ENCODE measurements at places on chromosomes 16 and 17. TPM values are rescaled to one million over a fixed set of nuclear protein-coding genes. Genes with fewer than 3 reads are reported as not detected.

DNA sequence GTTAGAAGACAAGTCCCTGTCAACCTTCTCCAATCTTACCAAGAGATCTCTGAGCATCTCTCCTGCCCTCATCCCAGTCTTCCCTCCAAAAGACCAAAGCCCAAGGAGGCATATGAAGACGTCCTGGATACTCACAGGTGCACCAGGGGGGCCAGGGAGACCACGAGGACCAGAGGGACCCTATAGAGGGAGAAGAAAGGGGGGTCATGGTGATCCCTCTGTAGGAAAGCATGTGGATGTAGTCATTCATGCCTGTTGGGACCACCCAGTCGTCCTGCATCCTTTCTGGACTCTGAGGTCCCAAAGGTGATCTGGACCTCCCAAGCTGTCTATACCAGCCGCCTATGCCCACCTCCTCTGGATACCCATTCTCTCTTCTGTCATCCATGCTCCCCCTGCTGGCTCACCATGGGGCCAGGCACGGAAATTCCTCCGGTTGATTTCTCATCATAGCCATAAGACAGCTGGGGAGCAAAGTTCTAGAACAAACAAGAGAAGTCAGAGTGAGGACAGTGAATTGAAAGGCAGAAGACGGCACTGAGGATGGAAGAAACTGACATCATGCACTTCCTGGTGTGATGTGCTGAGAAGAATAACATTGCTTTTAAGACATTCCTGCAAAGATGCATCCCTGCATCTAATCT lies 3.3 kb downstream of the COL1A1 start:
- H3K4me3 ChIP-seq = peak overlapping the region; percentile 49
- DNase-seq = peak; percentile 79
- H3K4me1 ChIP-seq = peaks cover 31% of the 10 kb centered on the region
- H3K27me3 ChIP-seq = no peaks in the 10 kb centered on the region

DNA sequence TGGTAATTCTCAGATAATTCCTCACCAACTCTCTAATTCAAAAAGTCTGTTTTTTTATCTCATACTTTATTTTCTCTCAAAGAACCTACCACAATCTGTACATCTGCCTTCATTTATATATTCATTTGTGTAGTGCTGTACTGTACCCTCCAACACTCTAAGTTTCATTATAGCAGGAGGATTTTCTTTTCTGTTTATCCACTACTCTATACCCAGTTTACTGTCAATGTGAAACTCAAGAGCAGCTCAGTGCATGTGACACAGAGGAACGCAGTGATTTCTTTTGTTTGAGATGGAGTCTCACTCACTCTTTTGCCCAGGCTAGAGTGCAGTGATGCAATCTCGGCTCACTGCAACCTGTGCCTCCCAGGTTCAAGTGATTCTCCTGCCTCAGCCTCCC lies 117.8 kb downstream of the ADAMTS18 start:
- H3K27me3 ChIP-seq = peaks cover 13% of the 10 kb centered on the region
- H3K27ac ChIP-seq = no peak overlapping the region
- H3K4me1 ChIP-seq = no peaks in the 10 kb centered on the region
- no peak overlapping the region for H3K4me3 ChIP-seq
- no peak for DNase-seq

GRCh38 chr16:48525201-48526057 lies 84.6 kb downstream of the N4BP1 start:
- H3K4me1 ChIP-seq = no peaks in the 10 kb centered on the region
- no peaks in the 10 kb centered on the region for H3K27me3 ChIP-seq
- no peak overlapping the region for H3K4me3 ChIP-seq
- no peak for DNase-seq

GRCh38 chr17:79051306-79051705 lies 23.3 kb upstream of the ENGASE start:
- H3K4me3 ChIP-seq = no peak overlapping the region
- H3K4me1 ChIP-seq = no peaks in the 10 kb centered on the region
- DNase-seq = no peak
- H3K27me3 ChIP-seq = no peaks in the 10 kb centered on the region

Gene NHLRC4
- total RNA-seq = not detected

DNA sequence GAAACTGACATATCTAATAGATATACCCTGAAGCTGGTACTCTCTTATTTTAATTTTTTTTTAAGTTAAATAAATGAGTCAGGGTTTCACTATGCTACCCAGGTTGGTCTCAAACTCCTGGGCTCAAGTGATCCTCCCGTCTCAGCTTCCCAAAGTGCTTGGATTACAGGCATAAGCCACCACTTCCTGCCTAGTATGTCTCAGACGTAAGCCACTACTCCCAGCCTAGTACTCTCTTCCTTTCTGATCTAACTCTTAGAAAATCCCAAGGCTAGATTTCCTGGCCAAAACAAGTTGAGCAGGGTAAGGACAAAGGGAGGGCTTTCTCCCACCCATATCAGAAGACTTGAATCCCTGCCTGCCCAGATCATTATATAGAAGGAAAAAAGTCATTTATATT lies 33.7 kb downstream of the HOXB1 start:
- H3K4me1 ChIP-seq = peaks cover 35% of the 10 kb centered on the region
- H3K36me3 ChIP-seq = no peaks in the 10 kb centered on the region
- H3K4me3 ChIP-seq = no peak overlapping the region
- H3K27ac ChIP-seq = no peak overlapping the region

DNA sequence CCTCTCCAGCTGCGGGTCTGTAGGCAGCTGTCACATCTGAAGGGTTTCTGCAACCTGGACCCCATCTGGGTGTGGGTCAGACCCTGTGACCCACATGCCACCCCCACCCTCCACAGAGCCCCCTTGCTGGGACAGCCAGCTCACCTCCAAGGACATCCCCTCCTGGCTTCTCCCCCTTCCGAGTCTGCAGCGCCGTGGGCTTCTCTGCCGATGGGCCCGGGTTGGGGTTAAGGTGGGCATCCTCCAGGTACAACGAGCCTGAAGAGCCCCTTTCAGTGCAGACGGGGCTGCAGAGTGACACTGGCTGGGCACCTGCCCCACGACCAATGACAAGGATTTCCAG lies 28.9 kb downstream of the OR1D5 start:
- peaks cover 59% of the 10 kb centered on the region for H3K36me3 ChIP-seq
- no peaks in the 10 kb centered on the region for H3K27me3 ChIP-seq
- H3K4me1 ChIP-seq = no peaks in the 10 kb centered on the region
- no peak overlapping the region for H3K27ac ChIP-seq

DNA sequence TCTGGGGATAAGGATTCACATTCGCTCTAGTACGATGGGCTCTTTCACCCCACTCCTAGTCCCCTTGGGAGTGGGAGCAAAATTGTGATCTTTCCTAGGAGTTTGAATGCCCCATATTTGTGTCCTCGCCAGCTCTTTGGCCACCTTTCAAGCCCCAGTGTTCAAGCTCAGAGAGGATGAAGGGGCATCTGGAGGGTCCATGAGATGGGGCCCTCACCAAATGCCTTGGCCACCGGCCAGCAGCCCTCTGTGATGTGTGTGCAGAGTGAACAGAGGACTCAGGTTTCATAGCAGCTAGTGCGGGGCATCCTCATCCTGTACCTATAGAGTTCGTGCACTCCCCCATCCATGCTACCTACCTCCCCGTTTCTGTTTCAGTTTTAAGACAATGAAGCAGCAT lies 140.6 kb downstream of the RAB11FIP4 start:
- H3K27me3 ChIP-seq = no peaks in the 10 kb centered on the region
- no peak overlapping the region for H3K4me3 ChIP-seq
- H3K4me1 ChIP-seq = no peaks in the 10 kb centered on the region
- no peak for DNase-seq
- H3K27ac ChIP-seq = no peak overlapping the region

Gene KIF2B
- not detected for total RNA-seq

DNA sequence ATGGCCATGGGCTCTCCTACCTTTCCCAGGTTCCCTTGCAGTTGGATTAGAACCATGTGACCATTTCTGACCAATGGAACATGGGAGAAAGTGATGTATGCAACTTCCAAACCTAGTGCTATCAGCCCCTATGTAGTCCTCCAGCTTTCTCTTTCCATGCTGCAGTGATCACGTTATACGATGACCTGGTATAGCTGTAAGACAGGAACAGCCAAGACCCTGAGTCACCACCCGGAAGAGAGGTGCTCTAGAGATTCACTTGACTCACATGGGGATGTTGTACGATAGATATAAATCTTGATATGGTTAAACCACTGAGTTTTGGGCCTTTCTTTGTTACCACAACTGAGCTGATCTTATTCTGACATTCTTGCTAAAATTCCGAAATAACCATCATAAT lies 65.1 kb downstream of the NOG start:
- no peaks in the 10 kb centered on the region for H3K36me3 ChIP-seq
- no peaks in the 10 kb centered on the region for H3K27me3 ChIP-seq
- no peak for DNase-seq
- no peak overlapping the region for H3K4me3 ChIP-seq
- H3K27ac ChIP-seq = no peak overlapping the region

DNA sequence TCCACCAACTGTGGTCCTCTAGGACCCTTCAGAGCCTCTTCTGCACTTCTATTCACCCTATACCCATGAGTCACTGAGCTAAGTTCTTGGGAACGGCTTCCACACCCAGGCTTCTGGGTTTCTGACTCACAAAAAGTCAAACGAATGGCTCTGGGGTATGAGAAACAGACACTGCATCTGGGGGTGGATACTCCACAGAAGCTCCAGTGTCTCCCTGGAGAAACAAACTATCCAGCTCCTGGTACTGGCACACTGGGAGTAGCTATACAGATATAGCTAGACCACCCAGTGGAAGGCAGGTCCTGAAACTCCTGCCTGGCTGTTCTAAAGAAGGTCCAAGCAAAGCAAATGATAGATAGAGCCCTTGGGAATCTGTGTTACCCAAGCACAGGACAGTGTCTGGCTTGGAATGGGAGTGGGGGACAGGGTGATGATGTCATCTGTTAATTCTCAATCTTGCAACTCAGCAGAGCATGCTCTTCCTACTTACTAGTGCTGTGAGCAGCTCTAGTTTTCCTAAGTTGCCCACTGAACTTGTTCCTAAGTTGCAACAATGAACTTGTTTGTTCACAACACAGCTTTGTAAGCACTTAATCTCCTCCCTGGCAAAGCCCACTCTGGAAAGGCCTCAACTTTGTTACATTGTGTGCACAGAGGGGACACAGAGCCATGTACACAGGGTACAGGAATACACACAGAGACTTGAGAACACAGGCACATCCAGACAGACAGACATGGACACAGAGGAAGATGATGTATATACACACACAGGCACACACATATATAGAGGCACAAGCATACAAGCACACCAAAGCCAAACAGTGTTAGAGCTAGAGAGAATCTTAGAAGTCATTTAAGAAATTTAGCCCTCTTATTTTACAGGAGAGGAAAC lies 6.7 kb downstream of the MMP28 start:
- no peak for DNase-seq
- peaks cover 6% of the 10 kb centered on the region for H3K27me3 ChIP-seq
- H3K27ac ChIP-seq = peak overlapping the region; percentile 73
- no peak overlapping the region for H3K4me3 ChIP-seq

- H3K36me3 ChIP-seq = peaks cover 41% of the 10 kb centered on the region
- H3K27me3 ChIP-seq = no peaks in the 10 kb centered on the region
- peak overlapping the region; percentile 88 for H3K27ac ChIP-seq
- peaks cover 19% of the 10 kb centered on the region for H3K4me1 ChIP-seq
These were observed 714 bp downstream of the SPATA33 start for GRCh38 chr16:89658221-89658879.

Gene C17orf67
- 2.7 TPM for total RNA-seq

- no peak for DNase-seq
- H3K27ac ChIP-seq = peak overlapping the region; percentile 82
- H3K36me3 ChIP-seq = no peaks in the 10 kb centered on the region
- peaks cover 5% of the 10 kb centered on the region for H3K27me3 ChIP-seq
- H3K4me3 ChIP-seq = no peak overlapping the region
These were observed 47.0 kb downstream of the SLC7A5 start for GRCh38 chr16:87822108-87822970.

Gene PYDC1
- not detected for total RNA-seq

Data from stomach (tissue), 19 donors.